ENCODE measurements at places on chromosomes 6 and 20.
A peak's percentile ranks its signal among the peaks of the same experiment; 100 is the strongest.

GRCh38 chr6:145865595-145865994 is 51.0 kb upstream of the FBXO30 start:
- no peak for DNase-seq

DNA sequence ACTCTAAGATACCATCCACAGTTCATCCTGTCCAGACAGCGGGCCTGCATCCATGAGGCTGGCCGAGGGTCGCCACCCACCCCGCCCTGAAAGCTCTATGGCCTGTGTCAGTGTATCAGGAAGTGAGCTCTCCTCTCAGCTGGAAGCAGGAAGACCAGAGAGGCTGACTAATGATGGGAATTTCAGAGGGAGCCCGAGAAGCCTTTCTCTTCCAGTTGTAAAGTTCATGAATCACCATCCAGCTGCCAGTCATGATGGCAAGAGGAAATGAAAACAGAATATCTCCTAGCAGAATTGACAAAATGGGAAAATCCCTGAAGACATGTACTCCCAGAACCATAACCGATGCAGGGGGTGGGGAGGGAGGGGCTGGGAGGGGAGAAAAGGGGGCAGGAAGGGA is 109.6 kb upstream of the RPS6KA2 start:
- DNase-seq, result peak; percentile 25

DNA sequence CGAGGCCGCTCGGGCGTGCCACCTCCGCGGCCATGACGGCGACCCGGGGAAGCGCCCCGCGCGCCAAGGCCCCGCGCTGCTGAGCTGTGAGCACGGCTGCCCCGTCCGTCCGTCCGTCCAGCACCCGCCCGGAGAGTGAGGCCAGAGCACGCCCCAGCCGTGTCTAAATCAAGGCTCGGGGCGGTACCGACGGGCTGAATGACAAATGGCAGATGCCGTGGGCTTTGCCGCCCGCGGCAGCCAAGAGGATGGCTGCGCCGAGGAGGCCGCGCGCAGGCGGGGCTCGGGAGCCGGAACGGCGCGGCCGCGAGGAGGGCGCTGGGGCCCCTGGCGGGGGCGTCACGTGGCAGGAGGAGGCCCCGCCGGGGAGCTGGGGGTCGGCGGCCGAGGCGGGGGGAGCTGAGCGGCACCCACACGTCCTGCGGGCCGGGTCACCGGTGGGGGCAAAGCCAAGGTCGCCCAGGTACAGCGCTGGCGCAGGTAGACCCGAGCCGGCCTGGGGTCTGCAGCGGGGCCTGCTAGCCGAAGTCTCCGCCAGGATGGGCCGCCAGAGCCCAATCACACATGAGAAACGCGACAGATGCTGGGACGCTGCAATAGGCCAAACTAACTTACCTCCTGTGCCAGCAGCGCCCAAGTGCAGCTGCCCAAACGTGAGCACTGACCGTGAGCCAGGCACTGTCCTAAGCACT is at the start of gene PLAGL1:
Gene PLAGL1, minus strand, starts transcription at position 140 of the 692 bp plus-strand sequence. CDS start 60,123 bp downstream, outside the sequence.
- DNase-seq, result peak; percentile 5

DNA sequence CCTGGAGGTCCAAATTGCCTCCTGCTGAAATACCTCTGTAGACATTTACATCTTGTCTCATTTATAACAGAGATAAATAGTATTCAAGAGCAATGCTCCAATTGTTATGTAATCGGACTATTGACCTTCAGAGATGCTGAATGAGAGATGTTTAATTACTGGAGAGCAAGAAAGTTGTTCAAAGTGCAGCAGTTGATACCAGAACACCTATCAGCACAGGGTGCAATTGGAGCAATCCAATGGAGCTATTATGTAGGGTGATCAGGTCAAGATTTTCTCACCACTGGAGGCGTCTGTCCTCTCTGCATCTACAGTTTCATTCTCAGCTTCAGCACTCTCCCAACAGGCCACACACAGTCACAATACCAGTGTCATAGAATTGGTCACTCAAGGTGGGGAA is 19.5 kb upstream of the TMX4 start:
- no peak for DNase-seq

DNA sequence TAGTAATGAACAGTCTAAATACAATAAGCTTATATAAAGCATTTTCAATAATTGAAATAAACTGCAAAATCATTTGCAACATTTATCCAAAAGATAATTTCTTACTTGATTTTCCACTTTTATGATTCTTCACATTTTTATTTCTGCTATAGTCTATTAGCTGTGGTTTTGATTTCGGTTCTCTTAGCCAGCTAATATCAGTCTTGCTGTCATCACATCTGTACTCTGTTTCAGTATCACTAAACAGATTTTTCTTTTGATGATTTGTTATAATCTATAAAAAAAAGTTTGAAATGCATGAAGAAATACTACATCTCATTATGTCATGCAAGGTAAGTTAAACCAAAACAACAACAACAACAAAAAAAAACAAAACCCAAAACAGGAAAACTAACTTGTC is 53.2 kb downstream of the SYCP2 start:
- DNase-seq, result no peak

DNA sequence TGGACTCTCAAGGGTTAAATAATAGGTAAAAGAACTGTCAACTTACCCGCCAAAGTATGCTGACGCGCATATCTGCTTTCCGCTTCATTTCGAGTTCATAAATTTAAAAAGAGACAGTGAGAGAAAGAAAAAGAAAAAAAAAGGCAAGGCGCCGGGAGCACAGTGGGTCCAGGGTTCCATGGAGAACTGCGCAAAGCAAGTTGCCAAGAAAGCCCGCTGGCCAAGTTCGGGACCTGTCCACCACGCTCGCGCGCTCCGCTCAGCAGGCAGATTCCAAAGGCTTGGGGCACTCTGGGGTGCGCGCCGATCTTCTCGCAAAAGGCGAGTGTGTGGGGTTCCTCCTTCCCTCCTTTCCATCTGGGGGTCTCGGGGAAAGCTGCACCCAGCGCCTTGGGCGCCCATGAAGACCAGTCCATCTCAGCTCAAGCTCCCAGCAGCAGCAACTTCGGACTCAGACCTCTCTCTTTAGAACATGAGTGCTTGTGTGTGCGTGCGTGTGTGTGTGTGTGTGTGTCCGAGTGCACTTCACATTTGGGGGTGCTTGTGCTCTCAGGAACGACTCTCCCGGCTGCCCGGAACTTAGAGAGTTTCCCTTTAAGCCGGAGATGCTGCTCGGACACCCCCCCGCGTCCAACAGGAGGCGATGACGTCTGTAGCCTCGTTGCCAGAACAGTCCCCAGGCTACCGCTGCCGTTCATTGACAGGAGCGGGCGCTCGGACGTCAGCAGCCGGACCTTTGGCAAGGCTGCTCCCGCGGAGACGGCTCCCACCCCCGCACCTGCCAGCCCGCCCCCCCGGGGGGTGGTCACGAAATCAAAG is 180.0 kb downstream of the TBXT start:
- DNase-seq, result peak; percentile 99

- no peak for DNase-seq
Observed at GRCh38 chr20:3248993-3249347, 10.0 kb upstream of the SLC4A11 start.

- DNase-seq, result no peak
Observed at GRCh38 chr20:2713285-2713684, 20.7 kb downstream of the EBF4 start.

DNA sequence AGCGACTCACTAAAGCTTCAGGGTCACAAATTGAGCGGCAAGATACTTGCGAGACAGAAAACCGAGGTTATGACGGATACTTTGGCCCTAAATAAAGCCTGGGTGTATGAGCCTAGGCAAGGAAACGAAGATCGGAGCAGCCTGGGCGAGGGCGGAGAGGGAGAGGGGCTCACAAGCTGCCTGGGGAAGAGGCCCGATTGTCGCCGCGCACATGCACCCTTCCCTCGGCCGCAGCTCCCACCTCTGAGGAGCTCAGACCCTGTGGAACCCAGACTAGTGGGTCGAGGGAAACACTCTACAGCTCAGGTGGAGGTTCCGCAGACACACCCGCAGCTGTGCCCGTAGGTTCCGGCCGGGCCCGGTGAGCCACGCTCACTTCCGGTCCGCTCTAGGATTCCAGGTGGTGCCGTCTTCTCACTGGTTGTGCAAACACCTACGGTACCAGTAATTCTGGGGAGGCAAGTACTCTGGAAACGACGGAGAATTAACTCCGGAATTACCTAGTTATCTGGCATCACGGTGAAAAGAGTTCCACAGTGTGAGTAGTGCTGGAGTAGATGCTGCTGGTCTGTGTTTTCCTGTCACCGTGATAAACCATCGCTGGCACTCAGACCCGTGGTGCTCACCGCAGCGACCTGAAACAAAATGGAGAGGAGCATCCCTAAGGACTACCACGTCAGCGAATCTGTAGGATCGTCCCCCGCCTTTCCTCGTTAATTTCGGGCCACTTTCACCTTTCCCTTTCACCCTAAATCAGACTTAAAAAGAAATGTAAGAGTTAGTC is 61.5 kb downstream of the GPX5 start:
- no peak for DNase-seq

GRCh38 chr6:168825226-168826077 is 384.5 kb downstream of the SMOC2 start:
- DNase-seq, result no peak

DNA sequence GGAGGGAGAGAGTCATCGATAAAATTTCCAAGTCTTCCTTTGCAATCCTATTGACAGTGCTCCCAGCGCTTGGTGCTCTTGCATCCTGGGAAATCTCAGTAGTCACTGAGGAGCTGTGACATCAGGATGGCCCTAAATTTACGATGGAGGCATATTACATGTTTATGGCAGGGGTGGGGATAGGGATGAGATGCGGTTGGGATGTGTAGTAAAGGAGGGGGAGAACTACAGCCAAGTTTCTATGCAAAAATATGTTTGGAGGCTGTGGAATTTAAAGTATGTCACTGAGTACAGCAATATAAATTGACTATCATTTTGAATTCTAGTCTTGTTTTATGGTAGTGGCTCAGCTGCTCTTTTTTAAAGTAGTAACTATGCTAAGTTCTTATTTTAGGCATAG is 544.9 kb downstream of the PKHD1 start:
- no peak for DNase-seq

GRCh38 chr6:108524528-108525248 is 36.0 kb upstream of the FOXO3 start:
- DNase-seq, result no peak

GRCh38 chr6:122653094-122653493 is 42.9 kb downstream of the PKIB start:
- no peak for DNase-seq

- no peak for DNase-seq
Observed at GRCh38 chr6:107202876-107203468, 87.7 kb upstream of the BEND3 start.

DNA sequence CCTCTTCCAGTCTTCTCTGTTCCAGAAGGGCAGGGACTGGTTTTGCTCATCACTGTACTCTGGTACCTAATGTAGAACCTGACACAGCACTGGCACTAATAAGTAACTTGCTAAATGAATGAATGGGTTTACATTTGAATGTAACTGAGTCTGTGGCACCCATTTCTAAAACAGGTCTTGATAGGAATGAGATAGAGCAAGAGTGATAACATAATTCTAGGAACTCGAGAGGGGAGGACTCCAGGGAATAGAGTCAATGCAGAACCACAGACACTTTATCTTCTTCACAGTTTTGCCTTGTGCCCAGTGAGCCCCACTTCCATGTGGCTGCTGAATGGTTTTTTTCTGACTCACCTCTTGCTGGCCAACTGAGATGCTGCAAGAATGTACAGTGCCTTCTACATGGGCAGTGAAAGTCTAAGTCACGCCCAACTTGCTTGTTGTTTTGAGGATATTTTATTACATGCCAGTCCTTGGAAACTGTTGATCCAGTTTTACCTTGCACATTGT is 61.1 kb downstream of the TBC1D7 start:
- no peak for DNase-seq

GRCh38 chr6:32195902-32196681 is 3.6 kb upstream of the GPSM3 start:
- peak; percentile 96 for DNase-seq

DNA sequence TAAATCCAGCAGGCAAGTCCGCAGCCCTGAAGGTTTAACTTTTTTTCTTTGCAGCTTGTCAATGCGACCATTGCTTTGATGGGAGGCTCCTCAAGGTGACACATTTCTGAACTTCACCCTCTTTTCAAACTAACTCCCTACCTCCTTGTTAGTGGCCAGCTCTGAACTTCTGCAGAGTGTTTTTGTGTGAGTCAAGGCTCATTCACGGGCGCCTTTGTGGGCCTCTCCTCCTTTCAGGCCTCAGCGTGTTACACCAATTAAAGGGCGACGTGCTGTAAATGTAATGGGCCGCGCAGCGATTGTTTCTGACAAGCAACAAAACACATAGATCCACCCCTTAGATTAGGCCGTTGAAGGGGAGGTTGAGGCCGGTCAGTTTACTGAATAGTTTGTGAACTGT is 45.5 kb upstream of the NR2E1 start:
- DNase-seq, result no peak

GRCh38 chr6:127516662-127517273 is 2.4 kb downstream of the MTCL3 start:
- DNase-seq, result peak; percentile 74

- DNase-seq, result no peak
Observed at GRCh38 chr6:20409427-20409971, 7.8 kb downstream of the E2F3 start.

DNA sequence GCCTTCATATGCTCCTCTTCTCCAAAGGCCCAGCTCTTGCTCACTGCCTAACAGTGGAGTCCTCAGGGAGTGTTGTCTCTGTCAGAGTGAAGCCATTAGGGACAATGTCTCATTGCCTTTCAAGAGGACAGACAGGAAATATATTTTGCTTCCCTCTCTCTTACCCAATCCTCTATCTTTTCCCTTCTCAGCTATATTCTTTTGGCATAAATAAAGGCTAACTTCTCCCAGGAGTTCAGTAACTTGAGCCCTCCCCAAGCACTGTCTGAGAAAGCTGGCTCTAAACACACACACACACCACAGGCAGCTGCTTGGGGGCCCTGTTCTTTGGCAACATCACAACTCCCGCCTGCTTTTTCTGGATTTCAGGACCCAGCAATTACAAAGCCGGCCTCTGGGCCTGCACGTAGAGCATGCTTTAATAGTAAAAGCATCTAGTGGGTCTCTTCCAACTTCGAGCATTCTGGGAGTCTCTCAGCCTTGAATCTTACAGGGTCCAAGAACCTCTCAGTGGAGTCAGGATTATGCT is 34.7 kb upstream of the LAMA4 start:
- DNase-seq, result no peak

- peak; percentile 27 for DNase-seq
Observed at GRCh38 chr6:135853227-135853626, 1.7 kb downstream of the PDE7B start.

GRCh38 chr20:51856432-51856831 is 54.1 kb upstream of the SALL4 start:
- DNase-seq, result no peak

- DNase-seq, result no peak
Observed at GRCh38 chr6:36339146-36339545, 2.5 kb upstream of the BNIP5 start.

DNA sequence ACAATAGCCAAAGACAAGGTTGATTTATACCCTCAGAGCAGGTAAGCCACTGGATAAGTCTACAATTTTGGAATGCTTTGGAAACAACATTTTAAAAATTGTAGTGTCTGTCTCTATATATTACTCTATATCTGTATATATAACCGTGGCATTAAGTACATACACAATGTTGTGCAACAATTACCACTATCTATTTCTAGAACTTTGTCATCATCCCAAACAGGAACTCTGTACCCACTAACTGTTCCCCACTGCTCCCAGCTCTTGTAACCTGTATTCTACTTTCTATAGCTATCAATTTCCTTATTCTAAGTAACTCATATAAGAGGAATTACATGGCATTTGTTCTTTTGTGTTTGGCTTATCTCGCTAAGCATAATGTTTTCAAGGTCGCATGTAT is 78.2 kb upstream of the ASCC3 start:
- DNase-seq, result no peak

GRCh38 chr20:47878601-47879027 is 93.3 kb upstream of the SULF2 start:
- no peak for DNase-seq

GRCh38 chr6:131419702-131420101 is 153.3 kb upstream of the ARG1 start:
- DNase-seq, result no peak

- peak; percentile 77 for DNase-seq
Observed at GRCh38 chr6:108831104-108831503, 17.1 kb upstream of the ARMC2 start.

Data from foreskin melanocyte (primary cell).